ENCODE measurements at places on chromosomes 6 and 20.

GRCh38 chr6:9647599-9647998 lies 767.3 kb downstream of the TFAP2A start:
- no peak for DNase-seq

- no peak for DNase-seq
Observed at GRCh38 chr6:150915880-150916265, 50.4 kb downstream of the MTHFD1L start.

DNA sequence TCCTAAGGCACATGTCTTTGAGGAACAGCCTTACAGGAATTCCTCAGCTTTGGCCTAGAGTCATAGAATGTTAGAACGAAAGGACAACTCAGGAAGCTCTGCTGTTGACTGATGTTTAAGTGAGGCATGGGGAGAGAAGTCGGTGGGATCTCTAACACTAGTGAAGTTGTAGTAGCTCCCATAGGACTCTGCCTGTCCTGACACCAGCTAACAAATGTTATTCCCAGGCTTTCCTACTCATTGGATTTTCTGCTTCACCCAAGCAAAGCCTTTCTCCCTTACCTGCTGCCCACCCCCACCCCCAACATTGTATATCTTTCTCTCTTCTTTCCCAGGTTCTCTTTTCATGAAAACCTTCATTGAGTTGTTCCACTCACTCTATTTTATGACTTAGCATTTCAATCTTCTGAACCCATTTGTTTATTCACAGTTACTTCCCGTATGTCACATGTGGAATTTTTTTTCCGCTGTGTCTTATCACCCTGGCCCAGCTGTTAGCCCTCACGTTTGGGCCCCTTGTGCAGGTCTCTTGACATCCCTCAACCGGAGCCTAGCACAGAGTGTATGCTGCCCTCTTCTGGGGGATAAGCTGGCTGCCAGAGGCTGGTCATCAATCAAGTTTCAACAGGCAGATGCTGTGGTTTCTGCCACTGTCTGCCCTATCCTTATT lies 39.2 kb upstream of the RNF8 start:
- DNase-seq: no peak

GRCh38 chr6:130215526-130215925 lies 7.2 kb downstream of the SAMD3 start:
- peak; percentile 15 for DNase-seq

- DNase-seq: no peak
Observed at GRCh38 chr20:8658103-8658502, 410.8 kb upstream of the PLCB4 start.

DNA sequence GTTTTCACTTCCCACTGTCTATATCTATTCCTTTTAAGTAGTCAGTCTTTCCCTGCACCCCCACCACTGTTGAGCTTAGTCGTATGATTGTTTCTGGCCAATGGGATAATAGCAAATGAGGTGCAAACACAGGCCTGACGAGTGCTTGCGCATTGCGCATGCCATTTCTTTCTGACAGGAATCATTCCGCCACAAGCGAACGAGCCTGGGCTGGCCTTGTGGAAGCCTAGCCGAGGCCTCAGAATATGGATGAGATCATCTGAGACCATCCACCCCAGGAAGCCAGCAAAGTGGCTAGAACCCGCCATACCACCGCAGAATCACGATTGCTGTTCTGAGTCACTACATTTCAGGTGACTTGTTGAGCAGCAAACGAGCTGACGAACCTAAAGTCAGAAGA lies 52.2 kb upstream of the PRL start:
- no peak for DNase-seq

- DNase-seq: no peak
Observed at GRCh38 chr6:106870824-106871717, 103.5 kb downstream of the CD24 start.

DNA sequence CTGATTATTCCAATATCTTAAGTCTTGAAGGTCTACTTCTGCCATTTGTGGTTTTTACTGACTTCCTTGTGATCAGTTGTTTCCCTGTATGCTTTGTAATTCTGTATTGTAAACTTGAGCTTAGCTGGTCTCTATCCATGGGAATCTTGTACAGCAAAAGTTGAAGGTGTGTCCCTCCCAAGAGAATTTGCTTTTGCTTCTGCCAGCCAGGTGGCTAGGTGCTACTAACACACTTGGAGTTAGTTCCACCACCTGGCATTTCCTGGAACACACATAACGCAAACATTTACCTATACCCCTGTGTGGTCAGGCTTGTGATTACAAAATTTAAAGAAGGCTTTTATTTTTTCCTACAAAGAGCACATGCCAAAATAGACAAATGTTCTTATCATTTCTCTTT lies 141.2 kb downstream of the GRM4 start:
- no peak for DNase-seq

GRCh38 chr6:69948479-69949114 lies 82.2 kb downstream of the COL19A1 start:
- no peak for DNase-seq

DNA sequence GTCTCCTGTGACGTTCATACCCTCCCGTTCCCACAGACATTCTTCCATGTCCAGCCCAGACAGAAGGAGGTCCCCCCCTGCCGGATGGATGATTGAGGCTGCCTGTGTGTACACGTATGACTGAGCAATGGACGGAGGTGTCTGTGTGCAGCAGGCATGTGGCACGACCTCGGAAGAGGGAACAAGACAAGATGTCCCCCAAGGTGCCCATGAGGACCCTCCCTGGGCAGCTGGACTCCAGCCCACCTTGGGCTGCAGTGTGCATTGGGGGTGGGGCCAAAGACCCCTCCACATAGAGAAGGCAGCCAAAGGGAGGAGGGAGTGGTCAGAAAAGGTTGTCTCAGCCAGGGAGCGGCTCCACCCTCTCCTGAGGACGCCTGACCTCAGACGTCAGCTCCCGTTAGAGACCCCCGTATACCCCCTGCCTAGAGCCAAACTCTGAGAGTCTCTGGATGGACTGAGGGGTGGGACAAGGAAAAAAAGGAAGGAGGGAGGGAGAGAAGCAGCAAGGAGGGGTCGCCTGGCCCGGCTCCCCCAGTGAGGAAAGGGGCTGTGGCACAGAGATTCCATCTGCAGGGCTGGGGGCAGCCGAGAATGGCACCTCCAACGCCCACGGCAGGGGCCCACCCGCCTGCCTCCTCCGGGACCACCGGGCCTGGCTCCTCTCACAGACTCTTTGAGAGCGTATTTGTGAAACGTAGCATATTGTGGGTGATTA lies 92.9 kb upstream of the BHLHE23 start:
- DNase-seq: no peak

DNA sequence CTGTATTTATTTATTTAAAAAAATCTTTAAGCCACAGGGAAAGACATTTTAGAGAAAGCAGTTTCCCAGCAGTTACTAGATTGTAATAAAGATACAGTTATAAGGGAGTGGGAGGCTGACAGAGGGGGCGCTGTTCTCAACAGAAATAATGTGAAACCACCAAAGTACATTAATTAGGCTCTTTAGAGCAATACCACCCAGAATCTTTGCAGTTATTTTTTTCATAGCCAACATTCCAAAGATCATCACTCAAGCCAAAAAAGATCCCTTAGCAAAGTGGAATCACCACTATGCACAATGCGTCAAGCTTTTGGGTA lies 331.3 kb upstream of the DEFB112 start:
- no peak for DNase-seq

- DNase-seq: no peak
Observed at GRCh38 chr6:107729098-107729497, 95.0 kb downstream of the SCML4 start.

GRCh38 chr6:147421903-147422302 lies 86.6 kb upstream of the SAMD5 start:
- DNase-seq: no peak

DNA sequence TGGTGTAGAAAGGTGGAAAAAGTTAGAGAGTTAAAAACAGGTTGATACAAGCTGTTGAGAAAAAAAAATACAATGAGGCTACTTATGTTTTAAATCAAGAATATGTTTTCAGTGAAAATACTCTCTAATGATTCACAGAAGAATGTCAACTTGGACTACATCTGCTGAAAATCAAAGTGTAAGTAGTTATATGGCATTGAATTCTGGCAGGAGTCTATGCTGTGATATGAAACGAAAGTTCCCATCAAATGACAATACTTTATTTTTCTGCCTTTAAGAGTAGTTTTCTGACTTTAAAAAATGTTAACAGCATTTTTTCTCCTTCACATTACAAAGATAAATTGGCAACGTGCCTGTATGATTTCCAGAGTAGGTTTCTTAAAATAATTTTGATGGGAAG lies 158.3 kb downstream of the EYA4 start:
- no peak for DNase-seq

DNA sequence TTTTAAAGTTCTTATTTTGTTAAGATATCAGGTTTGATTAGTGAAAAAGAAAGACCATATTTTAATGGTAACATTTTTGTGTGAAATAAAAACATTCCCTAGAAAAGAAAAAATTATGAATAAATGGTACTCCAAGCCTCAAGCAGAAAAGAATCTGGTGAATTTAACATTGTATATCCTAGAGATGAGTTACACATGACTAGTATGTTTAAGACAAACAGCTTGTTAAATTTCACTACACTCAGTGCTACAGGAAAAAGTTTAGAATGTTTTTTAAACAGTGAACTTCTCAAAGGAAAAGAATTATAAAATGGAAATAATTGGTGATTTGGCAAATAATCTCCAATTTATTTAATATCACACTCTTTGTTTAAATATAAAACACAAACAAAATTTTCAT lies 222.7 kb upstream of the MCHR2 start:
- no peak for DNase-seq

GRCh38 chr6:137731960-137732616 lies 135.0 kb upstream of the TNFAIP3 start:
- DNase-seq: no peak

GRCh38 chr6:129120856-129121638 lies 238.1 kb downstream of the LAMA2 start:
- no peak for DNase-seq

DNA sequence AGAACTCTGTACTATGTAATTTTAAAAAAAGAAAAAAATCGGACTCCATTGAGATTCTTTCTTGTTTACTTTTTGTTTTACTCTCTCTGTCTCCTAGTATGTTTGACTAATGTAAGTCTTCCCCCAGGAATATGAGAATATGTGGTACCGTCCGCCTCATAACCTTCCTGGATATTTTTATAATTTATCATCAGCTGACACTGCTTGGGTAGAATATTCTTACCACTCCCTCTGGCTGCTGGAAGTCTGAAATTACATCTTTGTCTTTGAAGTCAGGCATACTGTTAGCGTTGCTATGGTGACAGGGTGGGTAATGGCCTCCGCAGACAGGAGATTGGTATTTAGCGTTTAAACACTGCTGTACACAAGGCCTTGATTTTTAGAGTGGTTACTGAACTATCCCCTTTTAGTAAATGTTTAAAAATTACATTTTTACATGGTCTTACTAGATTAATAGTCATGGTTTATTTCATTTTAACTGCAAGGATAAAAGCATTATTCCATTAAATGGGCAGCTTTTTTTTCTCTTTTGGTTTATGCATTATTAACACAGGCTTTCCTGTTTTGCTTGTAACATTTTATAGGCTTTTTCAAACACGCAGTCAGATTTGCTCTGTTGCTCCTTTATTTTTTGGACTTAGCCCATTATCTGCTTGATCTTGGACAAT lies 176.4 kb downstream of the ARID1B start:
- no peak for DNase-seq

- DNase-seq: no peak
Observed at GRCh38 chr6:10837622-10837994, 731 bp downstream of the MAK start.

DNA sequence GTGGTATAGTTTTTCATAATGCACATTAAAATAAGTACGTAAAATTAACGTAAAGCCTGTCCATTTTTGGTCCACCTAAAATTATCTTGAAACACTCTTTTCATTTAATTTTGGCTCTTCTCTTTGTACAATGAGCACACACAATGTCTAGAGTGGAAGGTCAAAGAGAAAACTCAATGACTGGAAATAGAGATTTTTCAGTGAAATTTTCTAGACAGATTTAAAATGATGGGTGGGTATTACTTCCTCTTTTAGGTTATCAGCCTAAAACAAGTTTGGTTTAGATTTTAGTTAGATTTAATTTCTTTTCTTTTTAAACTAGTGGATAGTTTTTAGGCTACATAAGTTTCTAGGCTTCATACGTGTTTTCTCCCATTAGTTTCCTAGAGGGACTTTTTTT lies 24.9 kb downstream of the DSE start:
- DNase-seq: no peak

GRCh38 chr6:103042336-103042735 lies 1648.8 kb downstream of the GRIK2 start:
- DNase-seq: no peak

DNA sequence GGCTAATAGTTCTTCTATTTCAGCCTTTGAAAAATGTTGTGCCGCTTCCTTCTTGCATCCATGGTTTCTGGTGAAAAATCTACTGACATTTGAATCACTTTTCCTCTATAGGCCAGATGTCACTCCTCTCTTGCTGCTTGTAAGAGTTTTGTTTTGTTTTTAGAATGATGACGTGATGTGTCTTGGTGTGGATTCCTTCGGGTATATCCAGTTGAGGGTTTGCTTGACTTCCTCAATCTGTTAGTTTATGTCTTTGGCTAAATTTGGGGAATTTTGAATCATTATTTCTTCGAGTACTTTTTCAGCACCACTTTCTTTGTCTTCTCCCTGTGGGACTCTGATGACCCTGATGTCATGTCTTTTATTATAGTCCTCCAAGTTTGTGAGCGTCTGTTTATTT lies 175.5 kb downstream of the MYLK4 start:
- DNase-seq: no peak

DNA sequence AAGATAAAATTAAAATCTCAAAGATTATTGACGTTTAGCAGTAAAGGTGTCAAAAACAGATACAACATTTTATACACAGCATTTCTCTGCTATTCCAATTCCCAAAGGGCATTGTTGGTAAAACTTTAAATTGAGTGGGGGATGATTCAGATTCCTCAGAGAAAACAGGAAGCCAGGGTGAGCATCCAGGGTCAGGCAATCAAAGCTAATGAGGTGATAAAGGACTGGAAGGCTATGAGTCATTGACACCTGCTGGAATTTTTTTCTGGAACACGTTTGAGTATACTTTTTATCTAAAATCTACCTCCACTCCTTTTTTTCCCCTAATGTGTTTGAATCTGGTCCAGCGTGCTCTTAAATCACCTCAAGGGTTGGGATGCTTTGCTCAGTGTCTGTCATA lies 52.2 kb downstream of the FKBP1C start:
- DNase-seq: no peak

DNA sequence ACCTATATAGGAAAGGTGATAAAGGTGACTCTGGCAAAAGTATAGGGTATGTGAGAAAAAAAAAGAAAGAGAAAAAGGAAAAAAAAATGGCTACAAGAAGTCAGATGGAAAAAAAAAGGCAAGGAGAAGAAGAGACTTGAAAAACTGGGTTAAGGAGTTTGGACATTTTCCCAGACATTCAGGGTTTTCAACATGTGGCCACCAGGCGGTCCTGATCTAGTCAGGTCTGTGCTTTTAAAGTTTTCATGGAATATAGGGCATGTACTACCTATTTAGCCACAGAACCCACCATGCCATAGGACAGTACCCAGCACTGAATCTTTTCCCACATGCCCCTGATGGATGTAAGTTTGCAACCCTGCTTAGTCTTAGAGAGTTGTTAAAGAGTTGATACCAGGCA lies 433.7 kb downstream of the MAFB start:
- no peak for DNase-seq

Measured in stimulated activated CD8-positive, alpha-beta memory T cell treated with anti-CD3 and anti-CD28 coated beads, Interleukin-12 subunit alpha, Interleukin-12 subunit beta, amount 100 ng/mL, for 1 hour (primary cell).